ENCODE measurements at places on chromosomes 11 and 22. TPM values are rescaled to one million over a fixed set of nuclear protein-coding genes. Genes with fewer than 3 reads are reported as not detected.

- DNase-seq: peak; percentile 46
These were observed 5.4 kb upstream of the FTH1 start for GRCh38 chr11:61972672-61973475.

- DNase-seq: no peak
These were observed 141.6 kb downstream of the EFCAB6 start for GRCh38 chr22:43670513-43670912.

DNA sequence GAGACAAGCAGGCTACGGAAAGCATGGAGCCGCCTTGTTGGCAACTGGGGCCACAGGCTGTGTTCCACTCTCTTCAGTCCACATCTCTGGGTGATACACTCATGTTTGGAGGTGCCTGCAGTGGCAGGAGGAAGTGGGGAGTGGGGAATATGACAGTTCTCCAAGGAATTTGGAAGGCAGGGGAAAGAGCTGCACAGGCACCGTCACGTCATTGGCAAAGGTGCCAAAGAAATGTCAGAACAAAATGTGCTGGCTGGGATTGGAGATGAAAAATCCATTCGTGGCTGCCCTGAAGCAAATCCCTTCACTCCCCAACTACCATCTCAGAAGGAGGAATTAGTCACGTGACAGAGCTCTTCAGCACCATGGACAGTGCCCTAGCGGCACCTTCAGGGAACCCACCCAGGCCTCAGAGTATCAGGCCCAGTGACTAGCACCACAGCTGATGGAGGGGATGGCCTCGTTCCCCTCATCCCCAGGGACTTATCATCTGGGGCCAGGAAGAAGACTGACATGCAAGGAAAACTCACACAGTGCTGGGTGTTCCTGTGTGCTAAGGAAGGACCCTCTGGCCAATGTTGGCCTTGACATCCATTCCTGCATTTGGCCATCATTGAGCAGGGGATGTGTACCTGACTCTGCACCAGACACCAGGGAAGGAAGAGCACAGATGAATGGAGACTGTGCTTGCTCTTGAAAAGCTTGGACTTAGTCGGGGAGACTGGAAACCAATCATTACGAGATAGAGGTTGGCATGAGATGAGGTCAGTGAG lies 48.5 kb upstream of the PRDM11 start:
- peak; percentile 70 for DNase-seq

DNA sequence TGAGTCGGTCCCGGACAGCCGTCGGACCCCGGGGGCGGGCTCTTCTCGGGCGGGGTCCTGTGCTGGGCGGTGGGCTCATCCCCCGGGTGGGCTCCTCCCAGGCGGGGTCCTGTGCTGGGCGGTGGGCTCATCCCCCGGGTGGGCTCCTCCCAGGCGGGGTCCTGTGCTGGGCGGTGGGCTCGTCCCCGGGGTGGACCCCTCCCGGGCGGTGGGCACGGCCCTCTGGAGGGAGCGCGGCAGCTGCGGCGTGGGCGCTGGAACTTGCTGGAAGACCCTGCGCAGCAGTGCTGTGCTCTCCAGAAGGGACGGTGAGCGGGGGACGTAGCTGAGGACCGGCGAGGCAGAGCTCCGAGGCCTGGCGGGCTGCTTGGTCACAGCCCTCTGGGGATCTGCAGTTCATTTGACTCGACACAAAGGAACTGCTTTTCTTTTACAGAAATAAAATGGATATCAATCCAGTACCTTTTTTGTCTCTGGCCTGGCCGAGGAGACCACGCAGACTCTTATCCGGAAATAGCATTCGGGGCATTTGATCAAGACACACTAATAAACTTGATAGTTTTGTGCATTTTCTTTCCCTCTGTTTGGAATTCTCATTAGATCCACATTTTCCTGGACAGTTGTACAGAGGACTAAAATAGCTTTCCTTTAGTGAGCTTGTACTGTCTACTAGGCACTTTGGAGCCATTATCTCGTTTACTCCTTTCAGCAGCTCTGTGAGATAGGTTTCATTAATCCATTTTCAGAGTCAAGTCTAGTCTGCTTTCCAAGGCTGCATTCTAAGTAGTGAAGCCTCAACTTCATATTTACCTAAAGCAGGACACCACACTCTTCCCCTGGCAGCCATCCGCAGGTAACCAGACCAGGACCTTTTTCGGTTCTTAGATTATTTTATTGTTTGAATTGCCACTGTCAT lies 812 bp downstream of the JAM3 start:
- DNase-seq: peak; percentile 59

GRCh38 chr11:114237321-114238280 lies 58.6 kb upstream of the NNMT start:
- no peak for DNase-seq

DNA sequence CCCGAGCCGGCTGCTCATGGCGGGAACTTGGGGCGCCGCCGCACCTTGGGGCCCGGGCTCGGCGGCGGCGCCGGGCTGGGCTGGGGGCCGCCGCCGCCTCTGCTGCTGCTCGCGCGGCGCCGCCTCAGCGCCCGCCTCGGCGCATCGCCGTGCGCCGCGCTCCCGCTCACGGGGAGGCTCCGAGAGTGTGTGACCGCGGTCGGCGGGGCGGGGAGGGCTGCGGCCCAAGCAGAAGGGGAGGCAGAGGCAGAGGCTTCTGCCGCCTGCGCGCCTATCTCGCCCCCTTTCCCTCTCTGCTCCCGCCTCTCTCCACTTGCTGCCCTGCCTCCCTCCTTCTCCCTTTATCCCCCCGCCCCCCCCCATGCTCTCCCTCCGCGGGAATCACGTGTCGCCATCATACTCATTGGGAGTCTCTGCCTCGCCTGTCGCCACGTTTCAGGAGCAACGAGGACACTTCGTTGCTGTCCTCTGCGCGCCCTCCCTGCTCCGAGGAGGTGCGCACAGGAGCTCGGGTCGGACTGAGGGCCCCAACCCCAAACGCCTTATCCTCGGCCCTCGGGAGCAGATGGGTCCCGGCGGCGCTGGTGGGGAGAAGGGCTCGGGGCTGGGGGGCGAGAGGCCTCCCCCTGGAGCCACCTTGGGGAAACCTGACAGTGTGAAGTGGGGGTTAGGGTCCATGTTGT lies at the start of gene GUCY1A2:
Gene GUCY1A2, minus strand, starts transcription at position 258 of the 683 bp plus-strand sequence. CDS start 421 bp downstream, outside the sequence.
- DNase-seq: peak; percentile 21

GRCh38 chr11:33040033-33040861 lies 875 bp downstream of the TCP11L1 start:
- no peak for DNase-seq

- DNase-seq: no peak
These were observed 43.3 kb upstream of the SORL1 start for GRCh38 chr11:121408830-121409229.

DNA sequence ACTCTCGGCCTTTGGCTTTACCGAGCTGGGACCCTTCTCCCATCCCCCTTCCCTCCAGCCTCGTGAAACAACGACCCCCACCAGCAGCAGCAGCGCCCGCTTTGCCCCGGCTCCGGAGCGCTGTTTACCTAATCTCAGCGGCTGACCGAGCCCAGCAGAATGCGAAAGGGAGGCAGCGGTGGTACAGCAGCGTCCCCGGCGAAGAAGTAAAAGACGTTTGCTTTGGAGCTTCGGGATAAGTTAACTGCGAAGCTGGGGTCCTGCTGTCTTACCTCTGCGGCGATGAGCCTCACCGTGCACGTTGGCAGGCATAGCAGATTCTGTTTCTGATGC lies 2.0 kb upstream of the LARGE1 start:
- peak; percentile 55 for DNase-seq

GRCh38 chr11:120090411-120090810 lies 47.5 kb downstream of the TRIM29 start:
- DNase-seq: no peak

DNA sequence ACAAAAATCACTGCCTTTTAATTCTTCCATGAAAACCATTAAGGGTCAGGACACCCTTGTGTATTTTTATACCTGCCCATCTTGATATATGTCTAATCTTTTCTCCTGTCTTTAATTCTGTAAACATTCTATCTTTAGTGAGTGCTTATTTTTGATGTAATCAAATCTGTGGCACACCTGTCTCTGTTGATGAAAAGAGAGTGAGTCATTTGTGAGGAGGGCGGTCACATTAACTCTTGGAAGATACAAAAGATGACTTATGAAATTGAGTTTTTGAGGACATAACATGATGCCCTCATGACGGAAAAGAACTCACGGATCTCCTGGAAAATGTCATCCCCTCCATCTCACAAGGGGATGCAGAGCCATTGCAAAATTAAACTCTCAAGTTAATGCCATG lies 206.5 kb upstream of the PGR start:
- no peak for DNase-seq

GRCh38 chr11:67691149-67691548 lies 16.7 kb upstream of the ALDH3B2 start:
- DNase-seq: no peak

- no peak for DNase-seq
These were observed 1.8 kb upstream of the FIBIN start for GRCh38 chr11:26992031-26992541.

- no peak for DNase-seq
These were observed 42.2 kb downstream of the AHNAK start for GRCh38 chr11:62504158-62504973.

- DNase-seq: peak; percentile 70
These were observed 1.4 kb upstream of the MAPK11 start for GRCh38 chr22:50271519-50271970.

- no peak for DNase-seq
These were observed 42.1 kb upstream of the TTC12 start for GRCh38 chr11:113272281-113272680.

DNA sequence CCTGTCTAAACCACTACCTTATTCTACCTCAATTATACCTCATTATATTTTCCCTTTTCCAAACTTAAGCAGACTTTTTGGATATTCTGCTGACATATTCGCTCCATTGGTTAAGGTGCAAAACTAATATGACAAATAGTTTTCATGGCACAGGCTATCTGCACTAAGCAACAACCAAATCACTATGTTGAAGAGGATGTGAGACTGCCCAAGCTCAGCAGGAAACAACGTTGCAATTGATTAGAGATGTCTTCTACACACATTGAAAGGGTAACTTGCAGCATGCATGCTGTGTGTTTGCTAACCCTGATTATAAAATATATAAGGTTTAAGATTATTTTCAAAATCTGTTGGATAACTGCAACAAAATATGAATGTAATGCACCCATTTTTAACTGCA lies 61.6 kb downstream of the STK33 start:
- DNase-seq: no peak

GRCh38 chr11:11436715-11437313 lies 83.8 kb upstream of the CSNK2A3 start:
- DNase-seq: peak; percentile 77

DNA sequence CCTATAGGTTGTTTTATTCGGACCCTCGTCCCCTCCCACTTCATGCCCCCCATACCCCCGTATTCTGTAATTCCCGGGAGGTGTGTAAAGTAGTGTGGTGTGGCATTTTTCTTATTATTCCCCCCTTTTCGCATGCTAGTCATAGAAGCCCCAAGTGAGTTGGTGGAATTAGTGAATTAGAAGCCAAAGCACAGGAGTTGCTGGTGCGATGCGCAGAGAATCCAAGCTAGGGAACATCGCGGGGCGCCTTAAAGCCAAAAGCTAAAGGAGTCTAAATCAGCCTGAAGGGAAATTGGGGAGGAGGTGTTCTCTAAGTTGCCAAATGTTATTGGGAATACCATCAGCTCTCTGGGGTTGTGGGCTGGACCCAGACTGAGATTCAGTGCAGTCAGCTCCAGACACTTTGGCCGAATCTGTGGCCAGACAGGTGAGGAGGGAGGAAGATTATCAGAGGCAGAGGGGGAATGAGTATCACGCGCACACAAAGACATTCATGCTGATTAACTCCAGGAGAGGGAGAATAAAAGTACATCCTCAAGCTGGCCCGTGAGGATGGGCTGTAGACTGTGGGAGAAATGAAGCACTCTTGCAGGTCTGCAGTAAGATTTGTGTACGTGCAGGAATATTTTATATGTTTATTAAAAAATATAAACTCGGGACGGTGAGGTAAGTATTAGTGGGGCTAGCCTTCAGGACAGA lies 102.8 kb upstream of the HSD17B12 start:
- no peak for DNase-seq

DNA sequence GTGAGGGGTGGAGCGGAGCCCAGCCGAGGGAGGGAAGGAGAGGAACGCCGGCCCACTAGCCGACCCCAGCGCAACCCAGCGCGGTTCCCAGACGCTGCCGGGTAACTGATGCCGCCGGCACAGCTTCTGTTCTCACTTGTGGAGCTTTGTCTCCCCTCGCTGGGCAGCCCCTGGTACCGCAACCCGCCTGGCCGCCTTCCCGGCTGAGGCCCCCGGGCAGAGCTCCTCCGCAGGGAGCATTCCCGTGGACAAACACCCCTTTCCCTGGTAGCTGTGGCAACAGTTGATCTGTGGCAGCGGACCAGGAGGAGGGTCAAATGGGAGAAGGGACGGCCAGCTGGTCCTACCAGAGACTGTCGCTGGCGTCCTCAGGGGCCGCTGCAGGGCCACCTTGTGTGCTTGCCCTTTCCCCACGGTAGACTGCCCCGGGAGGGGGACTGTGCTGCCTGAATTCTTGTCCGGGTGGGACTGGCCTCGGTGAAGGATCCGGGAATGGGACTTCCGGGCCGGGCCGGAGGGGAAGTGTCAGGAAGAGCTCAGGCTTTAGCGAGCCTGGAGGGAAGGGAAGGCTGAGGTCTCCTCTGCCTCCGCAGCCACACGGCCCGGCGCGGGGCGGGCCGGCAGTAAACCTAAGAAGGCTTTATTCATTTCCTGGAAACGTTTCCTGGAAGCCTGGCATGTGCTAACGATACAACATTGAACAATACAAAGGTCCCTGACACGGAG lies 468.0 kb downstream of the OPCML start:
- DNase-seq: no peak

- DNase-seq: no peak
These were observed 3.8 kb upstream of the ZNF195 start for GRCh38 chr11:3382613-3383285.

DNA sequence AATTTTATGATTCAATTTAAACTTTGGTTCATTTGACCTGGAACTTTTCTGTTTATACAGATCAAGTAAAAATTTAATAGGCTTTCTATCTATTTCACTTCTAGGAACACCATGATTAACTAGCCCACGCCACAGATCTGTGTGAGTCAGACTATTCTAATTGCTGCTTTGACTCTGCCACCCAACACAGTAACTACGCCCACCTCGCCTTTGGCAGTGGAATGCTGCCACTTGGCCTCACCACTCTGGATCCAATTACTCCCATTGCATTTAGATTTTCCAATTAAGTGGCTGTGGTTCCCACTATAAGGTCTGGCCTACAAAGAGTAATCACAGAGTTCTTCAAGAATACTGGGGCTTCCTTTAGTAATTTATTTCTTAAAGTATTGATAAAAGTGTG lies 46.6 kb upstream of the LIN7C start:
- DNase-seq: no peak

The SPA17 gene
- polyA plus RNA-seq: 10.4 TPM

The TRAF6 gene
- polyA plus RNA-seq: 4.9 TPM

The SMC1B gene
- polyA plus RNA-seq: 0.04 TPM

The OR5B12 gene
- not detected for polyA plus RNA-seq

The VPREB1 gene
- not detected for polyA plus RNA-seq

The PC gene
- polyA plus RNA-seq: 4.2 TPM

The OR51F1 gene
- not detected for polyA plus RNA-seq

The KRTAP5-8 gene
- polyA plus RNA-seq: not detected

The CARD16 gene
- polyA plus RNA-seq: 27.1 TPM

The TSPAN32 gene
- 1.3 TPM for polyA plus RNA-seq

The MYBPC3 gene
- 0.22 TPM for polyA plus RNA-seq

The SPDYC gene
- not detected for polyA plus RNA-seq

The C11orf21 gene
- 0.65 TPM for polyA plus RNA-seq

Measured in ovary (tissue), 10 donors.